ENCODE measurements at places on chromosomes 2 and 18.

DNA sequence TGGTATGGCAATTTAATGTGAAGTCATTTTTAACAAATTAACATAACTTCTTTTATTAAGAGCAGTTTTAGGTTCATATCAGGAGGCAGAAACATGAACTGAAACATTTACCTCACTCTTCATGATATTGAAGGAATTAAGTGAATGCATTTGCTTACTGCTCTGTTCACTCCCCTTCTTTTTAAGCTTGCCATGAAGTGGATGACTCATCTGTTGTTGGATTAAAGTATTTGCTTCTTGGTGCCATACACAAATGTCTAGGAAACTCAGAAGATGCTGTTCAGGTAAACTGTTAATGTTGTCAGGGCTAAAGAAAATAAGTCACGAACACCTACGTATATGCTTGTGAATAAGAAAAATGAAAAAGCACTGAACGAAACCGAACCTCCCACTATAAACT, 10.2 kb upstream of the CABYR start:
- DNase-seq, result no peak

- DNase-seq, result no peak
Measured at GRCh38 chr18:46815661-46816060, 58.8 kb upstream of the ST8SIA5 start.

- DNase-seq, result no peak
Measured at GRCh38 chr18:80200171-80200931, 47.0 kb downstream of the PARD6G start.

GRCh38 chr2:130354139-130354428, 1.8 kb upstream of the PTPN18 start:
- no peak for DNase-seq

DNA sequence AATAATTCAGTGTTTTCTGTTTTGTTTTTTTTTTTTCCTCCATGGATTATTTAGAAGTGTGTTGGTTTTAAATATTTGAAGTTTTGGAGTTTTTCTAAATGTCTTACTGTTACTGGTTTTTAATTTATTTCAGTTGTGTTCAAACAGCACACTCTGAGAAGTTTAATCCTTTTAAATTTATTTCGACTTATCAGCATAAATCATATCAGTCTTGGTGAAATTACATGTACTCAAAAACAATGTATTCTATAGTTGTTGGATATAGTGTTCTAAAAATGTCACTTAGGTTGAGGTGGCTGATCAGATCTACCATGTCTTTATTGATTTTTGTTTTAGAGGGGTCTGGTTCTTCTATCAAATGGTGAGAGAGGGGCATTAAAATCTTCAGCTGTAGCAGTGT, 134.7 kb downstream of the NCOA1 start:
- no peak for DNase-seq

GRCh38 chr2:13560322-13560721, 843.6 kb downstream of the TRIB2 start:
- DNase-seq, result no peak

DNA sequence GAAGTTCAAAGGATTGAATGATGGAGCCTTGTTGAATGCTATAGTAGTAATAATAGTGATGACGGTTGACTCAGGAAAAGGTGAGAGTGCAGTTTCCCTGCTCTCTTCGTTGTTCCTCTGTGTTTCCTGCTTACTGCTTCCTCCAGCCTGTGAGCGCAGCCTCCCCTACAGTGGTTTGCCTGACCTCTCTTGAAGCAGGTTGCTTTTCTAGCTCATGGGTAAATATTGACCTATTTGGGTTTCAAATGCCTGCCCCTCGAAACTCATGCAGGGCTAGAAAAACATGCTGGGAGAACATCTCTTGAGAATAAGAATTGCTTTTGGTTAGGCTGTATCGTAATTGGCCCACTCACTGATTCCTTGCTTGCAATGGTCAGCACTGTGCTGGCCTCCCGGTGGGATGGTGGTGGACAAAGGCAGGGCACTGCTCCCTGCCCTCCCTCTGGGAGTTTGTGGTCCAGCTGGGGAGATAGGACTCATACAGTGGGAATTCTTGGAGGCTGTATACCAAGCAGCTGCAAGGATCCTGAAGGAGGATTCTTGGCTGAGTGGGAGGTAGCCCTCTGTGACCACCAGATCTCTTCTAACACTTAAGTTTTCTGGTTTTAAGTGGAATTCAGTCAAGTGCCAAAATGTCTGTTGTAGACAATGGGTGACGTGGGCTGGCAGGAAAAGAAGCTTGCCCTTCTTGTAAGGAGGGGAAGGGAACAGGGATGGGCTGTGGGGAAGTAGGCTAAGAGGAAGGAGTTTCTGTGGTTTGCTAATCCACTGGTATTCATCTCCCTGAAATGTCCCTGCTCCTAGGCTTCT, 5.4 kb upstream of the RNF181 start:
- DNase-seq, result peak; percentile 35

- no peak for DNase-seq
Measured at GRCh38 chr2:236731767-236732580, 162.3 kb downstream of the ACKR3 start.

DNA sequence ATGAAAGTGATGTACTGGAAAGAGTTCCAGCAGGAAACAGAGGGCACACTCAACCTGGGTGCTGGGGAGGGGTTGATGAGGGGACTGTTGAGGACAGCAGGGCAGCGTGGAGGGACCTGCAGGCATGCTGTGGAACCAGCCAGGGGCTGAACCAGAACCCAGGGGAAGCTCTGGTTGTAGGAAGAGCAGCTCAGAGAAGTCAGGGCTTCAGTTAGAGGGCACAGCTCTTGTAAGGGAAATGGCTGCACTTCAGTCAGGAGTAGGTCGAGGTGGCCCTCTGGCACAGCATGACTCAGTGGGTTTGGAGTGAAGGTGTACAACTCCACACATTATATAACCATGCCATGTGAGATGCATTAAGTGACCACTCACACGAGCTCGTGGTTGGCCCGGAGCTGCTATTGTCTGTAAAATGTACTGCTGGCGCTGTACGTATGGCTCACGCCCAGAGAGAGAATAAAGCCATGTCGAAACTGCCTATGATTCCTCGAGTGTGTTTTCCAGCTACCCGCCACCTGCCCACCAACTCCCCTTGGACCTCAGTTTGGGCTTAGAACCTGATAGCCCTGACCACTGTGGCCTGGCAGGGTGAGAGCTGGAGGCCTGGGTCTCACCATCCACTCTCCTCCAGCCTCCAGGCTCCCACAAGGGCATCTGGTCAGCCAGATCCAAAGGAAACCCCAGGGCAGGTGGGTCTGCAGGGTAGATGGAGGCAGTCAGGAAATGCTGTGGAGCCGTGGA, 136.5 kb upstream of the HS6ST1 start:
- DNase-seq, result no peak

- no peak for DNase-seq
Measured at GRCh38 chr18:50091509-50092244, 103.3 kb downstream of the MYO5B start.

DNA sequence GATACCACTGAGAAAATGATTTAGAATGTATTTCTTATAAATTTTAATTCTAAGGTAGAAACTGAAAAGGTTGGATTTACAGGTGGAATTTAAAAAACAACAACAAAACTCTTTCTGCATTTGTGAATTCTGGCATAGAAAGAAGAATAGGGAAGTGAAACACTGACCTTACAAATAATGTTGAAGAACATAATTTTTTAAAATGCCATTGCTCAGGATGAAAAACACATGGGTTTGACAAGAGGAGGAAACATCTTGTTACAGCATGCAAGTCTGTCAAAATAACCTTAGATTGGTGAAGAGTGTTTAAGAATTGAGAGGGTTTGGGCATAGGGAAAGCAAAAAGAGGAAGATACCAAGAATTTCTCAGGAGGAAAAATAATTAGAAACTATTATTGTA, 184.3 kb downstream of the UBE2E3 start:
- DNase-seq, result no peak

DNA sequence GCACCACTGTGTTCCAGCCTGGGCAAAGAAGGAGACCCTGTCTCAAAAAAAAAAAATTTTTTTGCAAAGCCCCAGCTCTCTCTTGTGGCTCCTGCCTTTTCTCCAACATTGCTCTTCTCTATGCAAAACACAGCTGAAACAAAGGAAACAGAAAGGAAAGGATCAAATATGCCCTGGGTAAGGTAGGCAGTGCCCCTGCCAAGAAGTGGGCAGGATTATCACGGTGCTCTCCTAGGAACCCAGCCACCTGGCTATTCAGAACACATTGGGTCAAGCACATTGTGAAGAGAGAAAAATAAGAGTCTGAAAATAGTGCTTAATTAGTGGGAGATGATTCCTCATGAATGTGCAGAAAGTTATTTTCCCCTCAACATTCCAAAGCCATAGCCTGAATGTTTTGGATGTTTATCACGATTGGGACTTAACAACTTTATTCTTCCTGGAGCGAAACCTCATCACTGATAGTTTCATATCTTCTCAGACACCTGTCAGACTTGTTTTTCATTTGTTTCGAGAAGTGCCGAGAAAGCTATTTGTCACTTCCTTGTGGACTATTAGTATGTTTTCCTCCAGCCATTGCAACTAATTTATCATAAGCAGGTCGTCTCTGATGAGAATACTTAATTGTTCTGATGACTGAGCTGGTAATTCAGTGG, 42.7 kb upstream of the RPL31 start:
- no peak for DNase-seq

- DNase-seq, result no peak
Measured at GRCh38 chr2:36395866-36396265, 40.3 kb downstream of the CRIM1 start.

- DNase-seq, result no peak
Measured at GRCh38 chr2:86335865-86336674, 1.4 kb downstream of the REEP1 start.

GRCh38 chr2:222943820-222944219, 83.0 kb downstream of the ACSL3 start:
- DNase-seq, result no peak

DNA sequence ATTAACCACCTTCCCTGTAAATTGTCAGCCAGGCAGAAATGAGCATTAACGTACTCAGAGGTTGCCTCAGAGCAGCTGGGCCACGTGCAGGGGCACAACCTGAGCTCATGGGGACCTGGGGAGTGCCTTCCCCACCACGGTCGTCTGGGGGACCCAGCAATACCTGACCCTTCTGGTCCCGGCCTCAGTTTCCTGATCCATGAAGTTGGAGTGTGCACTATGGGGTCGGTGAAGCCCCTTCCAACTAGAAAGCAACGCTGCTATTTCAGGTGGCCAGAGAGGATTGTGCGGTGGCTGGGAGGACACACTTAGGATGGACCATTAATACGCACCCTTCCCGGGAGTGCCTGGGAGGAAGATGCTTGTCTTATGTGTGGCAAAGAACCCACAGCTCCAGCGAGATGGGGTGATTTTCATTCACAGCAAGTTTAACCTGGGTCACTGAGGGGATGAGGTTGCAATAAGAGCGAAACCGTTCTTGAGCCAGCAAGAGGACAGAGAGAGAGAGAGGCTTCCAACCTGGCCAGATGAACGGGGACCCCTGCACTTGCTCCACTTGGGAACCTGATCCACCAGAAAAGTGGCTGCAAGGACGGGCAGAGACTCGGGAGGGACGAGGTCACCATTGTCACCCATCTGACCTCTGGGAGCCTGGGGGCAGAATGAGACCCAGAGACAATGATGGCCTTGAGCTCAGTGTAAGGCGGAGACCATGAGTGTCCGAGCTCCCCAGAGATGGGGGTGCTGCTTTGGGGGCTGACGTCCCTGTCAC, 36.2 kb downstream of the NGEF start:
- DNase-seq, result no peak

- DNase-seq, result no peak
Measured at GRCh38 chr18:58909521-58909920, 44.8 kb downstream of the ZNF532 start.

- DNase-seq, result no peak
Measured at GRCh38 chr2:144461308-144461766, 58.6 kb downstream of the ZEB2 start.

GRCh38 chr18:13382366-13382953, 163.9 kb downstream of the LDLRAD4 start:
- DNase-seq, result no peak

- peak; percentile 65 for DNase-seq
Measured at GRCh38 chr18:72867746-72868584, at the start of gene NETO1. NETO1 (minus strand) TSS chr18:72867987; CDS start chr18:72867291, 696 bp downstream.

- DNase-seq, result no peak
Measured at GRCh38 chr2:238501311-238501710, 74.6 kb downstream of the ASB1 start.

DNA sequence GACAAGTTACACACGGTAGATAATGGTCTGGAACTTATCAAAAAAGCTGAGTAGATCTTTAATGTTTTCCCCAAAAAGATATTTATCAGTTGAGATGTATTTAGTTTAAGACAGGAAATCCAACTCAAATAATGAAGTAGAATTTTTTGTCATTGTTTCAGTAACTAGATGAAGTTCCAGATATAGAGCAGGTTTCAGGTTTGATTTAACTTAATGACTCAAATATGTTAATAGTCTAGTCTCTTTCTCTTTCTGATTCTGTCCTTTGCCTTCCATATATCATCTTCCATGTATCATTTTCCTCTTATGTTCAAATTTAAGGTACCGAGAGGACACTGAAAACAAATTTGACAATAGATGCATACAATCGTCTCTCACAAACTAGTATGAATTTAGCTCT, 23.6 kb upstream of the DOCK10 start:
- no peak for DNase-seq

DNA sequence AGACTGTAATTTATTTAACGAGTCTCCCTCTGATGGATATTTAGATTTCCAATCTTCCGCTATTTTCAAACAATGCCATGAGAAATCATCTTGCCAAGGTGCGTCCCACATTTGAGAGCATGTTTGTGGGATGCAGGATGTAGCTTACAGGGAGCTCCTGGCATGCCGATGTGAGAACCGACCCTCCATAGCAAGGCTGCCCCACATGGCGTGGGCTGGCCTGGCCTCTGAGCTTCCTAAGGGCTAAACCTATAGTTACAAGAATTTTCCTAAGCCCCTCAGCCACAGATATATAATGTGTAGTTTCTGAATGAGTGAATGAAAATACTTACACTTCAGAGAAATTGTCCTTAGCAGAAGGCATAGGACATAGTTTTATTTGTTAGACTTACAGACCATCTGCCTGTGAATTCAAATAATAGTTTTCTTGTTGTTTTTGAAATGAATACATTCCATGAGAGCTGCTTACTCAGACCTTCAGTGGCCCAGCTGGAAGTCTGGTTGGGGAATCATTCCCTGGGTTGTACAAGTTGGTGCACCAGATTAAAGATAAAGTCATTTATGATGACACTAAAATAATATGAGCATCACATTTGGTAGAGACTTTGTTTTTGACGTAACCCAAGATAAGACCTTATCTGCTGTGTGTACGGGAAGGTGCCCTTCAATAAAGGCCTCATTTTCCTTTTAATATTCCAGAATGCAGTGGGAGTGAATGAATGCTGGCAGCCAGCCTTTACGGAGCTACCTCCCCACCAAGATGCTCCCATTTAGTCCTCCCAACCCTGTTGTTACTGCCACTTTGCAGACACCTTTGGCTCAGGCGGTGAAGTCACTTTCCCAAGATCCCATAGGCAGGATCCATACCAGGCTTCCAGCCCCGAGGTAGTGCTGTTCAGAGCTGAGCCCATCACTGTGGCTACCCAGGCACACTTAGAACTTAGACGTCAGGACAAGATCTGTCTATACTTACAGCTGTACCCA, 107.1 kb downstream of the GLI2 start:
- DNase-seq, result no peak

- DNase-seq, result no peak
Measured at GRCh38 chr18:35099911-35100310, 58.7 kb downstream of the MAPRE2 start.

GRCh38 chr18:40208958-40209357, 1746.1 kb upstream of the PIK3C3 start:
- no peak for DNase-seq

GRCh38 chr2:221397187-221397586, 174.9 kb downstream of the EPHA4 start:
- DNase-seq, result no peak

Measured in endothelial cell (in vitro differentiated cells).